ENCODE measurements at places on chromosomes 11 and 22.

GRCh38 chr11:74288161-74288560 lies 23.3 kb downstream of the P4HA3 start:
- no peak for DNase-seq

GRCh38 chr22:44211946-44212930 lies 31.5 kb downstream of the PARVG start:
- no peak for DNase-seq

- DNase-seq: no peak
These were observed 8.3 kb downstream of the IL17RA start for GRCh38 chr22:17093081-17093480.

GRCh38 chr22:35204807-35205775 lies 52.2 kb upstream of the HMGXB4 start:
- DNase-seq: no peak

DNA sequence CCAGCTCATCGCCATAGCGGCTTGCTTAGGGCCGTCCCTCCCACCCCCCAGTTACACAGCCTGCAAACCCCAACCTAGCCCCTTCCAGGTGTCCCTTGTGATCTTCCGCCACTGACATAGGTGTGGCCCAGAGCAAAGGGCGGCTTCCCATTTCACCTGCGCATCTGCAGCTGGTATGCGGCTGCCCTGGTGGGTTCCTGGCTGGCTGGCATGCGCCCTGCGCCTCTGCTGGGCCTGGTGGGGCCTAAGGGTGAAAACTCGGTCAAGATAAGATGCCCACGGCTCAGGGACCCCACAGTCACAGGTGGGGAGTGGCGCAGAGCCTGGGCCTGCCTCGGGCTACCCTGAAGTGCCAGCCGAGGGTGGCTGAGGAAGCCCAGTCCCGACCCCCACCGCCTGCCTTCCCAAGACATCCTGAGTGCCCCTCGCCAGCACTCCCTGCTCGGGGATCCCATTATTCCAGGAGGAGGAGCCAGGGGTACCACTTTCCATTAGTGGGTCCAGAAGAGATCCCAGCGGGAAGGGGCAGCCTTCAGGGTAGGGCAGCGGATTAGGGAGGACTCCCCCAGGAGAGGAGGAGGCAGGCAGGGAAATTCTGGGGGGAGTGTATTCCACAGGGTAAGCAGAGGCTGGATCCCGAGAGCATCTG lies 36.9 kb upstream of the KCNQ1OT1 start:
- DNase-seq: no peak

DNA sequence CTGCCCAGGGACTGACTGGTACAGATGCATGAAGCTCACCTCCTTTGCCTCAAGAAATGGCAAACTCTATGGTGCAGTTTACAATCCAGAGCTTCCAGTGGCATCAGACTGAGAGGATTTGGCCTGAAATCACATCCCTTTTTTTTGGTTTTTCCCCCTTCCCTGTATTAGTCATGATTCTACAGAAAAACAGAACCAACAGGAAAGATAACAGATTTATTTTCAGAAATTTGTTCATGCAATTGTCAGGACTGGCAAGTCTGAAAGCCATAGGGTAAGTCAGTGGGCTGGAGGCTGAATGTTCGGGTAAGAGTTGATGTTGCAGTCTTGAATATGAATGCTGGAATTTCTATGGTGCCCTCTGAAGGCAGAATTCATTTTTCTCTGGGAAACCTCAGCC lies 12.0 kb upstream of the ZDHHC13 start:
- no peak for DNase-seq

DNA sequence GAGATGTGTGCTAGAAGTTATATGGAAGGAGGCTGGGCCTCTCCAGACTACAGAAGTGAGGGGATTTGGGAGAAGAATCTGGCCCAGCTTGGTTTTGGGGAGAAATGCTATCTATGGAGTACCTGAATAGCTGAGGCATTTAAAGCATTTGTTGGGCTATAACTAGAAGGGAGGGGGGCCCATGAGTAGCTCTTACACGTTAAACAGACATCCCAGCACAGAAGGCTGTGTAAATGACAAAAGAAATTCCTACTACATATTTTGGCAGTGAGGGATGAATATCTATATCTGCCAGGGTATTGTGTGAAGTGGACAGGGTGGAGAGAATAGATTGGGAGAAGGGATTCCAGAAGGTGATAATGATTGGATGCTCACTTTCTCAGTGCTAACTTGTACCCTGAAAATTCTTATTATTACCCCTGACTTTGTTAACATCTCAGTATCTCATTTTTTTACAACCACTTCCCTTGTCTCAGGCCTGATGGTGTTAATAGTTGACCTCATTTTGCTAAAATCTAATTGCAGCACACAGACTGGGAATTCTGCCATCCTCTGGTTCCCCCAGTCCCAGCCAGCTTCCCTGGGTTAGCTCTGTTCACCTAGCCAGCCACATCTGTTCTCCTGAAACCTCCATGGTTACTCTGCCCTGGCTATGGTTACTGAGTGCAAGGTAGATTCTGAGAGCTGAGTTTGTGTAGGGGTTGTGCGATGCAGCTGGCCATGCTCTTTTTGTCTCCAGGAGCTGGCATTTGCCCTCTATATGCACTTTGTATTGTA lies 28.8 kb upstream of the RRM1 start:
- DNase-seq: no peak

GRCh38 chr22:28448625-28449024 lies 231.0 kb downstream of the TTC28 start:
- DNase-seq: no peak
